Neural crest cell (in vitro differentiated cells): ENCODE measurements at places on chromosomes 7 and 10. TPM values are rescaled to one million over a fixed set of nuclear protein-coding genes. Genes with fewer than 3 reads are reported as not detected.

GRCh38 chr10:63115732-63116383, 17.3 kb upstream of the NRBF2 start:
- DNase-seq, result peak; percentile 49
- peaks cover 39% of the 10 kb centered on the region for H3K4me1 ChIP-seq
- H3K27me3 ChIP-seq, result no peaks in the 10 kb centered on the region

- DNase-seq, result no peak
- H3K27ac ChIP-seq, result no peak overlapping the region
- H3K4me3 ChIP-seq, result no peak overlapping the region
Measured at GRCh38 chr10:133207041-133207600, 22.9 kb upstream of the UTF1 start.

DNA sequence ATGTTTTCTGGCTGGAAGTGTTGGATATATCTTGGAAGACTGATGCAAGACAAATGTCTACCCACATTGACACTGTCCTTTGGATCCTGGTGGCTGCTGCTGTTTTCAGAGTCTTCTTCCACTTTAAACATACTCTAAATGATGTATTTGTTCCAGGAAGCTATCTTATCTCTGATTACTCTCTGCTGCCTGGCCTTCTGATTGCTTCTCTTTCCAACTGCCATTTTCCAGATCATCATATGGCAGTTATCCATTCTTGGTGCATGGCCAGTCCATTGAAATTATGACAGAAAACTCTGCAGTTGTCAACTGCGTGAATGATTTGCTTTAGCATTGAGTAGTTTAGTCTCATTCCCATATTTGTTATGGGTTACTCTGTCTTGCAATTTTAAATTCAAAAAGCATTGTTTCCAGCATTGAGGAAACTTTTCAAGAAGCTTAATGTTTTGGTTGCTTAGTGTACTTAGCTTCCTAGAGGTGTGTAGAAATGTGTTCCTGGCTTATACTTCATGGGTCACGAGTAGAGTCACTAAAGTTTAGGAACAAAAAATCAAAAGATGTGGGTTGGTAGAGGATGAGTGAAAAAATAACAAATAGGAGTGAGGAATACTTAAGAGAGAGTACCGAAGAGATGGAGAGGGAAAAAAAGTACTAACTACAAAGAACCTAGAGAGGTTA, 268.3 kb upstream of the MTPN start:
- no peak overlapping the region for H3K27ac ChIP-seq
- H3K36me3 ChIP-seq, result no peaks in the 10 kb centered on the region
- no peaks in the 10 kb centered on the region for H3K27me3 ChIP-seq

DNA sequence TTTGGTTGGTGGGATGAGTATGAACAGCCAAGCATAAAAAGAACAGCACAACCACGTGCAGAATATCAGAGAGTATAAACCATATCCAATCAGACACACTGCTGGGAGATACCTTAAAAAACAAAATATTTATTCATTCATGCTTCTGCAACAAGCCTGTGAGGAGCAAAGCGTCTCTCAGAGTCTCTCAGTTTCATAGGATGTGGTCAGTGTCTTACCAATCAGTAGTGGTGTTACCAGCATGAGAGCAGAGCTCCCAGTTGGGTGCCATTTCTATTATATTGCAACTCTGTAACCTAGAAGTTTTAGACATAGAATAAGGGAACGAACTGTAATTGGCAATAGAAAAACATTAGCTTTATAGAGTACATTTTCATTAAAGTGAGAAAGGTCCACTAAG, 445.9 kb upstream of the LRRN3 start:
- no peaks in the 10 kb centered on the region for H3K27me3 ChIP-seq
- no peak overlapping the region for H3K4me3 ChIP-seq
- H3K36me3 ChIP-seq, result no peaks in the 10 kb centered on the region
- no peak for DNase-seq

GRCh38 chr10:133399123-133399601, 5.2 kb downstream of the MTG1 start:
- peaks cover 27% of the 10 kb centered on the region for H3K36me3 ChIP-seq
- H3K4me3 ChIP-seq, result no peak overlapping the region
- H3K4me1 ChIP-seq, result peaks cover 17% of the 10 kb centered on the region

- no peaks in the 10 kb centered on the region for H3K27me3 ChIP-seq
- H3K36me3 ChIP-seq, result peaks cover 4% of the 10 kb centered on the region
- no peak overlapping the region for H3K27ac ChIP-seq
- peaks cover 35% of the 10 kb centered on the region for H3K4me1 ChIP-seq
- H3K4me3 ChIP-seq, result no peak overlapping the region
Measured at GRCh38 chr10:3406556-3406955, 234.0 kb upstream of the PITRM1 start.

GRCh38 chr10:3486346-3487065, 298.5 kb downstream of the KLF6 start:
- no peak overlapping the region for H3K4me3 ChIP-seq
- H3K27me3 ChIP-seq, result no peaks in the 10 kb centered on the region
- peaks cover 40% of the 10 kb centered on the region for H3K4me1 ChIP-seq
- peaks cover 7% of the 10 kb centered on the region for H3K36me3 ChIP-seq
- DNase-seq, result no peak

GRCh38 chr7:100789055-100789454, 38.3 kb downstream of the EPHB4 start:
- DNase-seq, result no peak
- H3K27ac ChIP-seq, result no peak overlapping the region
- H3K4me3 ChIP-seq, result no peak overlapping the region
- no peaks in the 10 kb centered on the region for H3K36me3 ChIP-seq

The HABP2 gene
- total RNA-seq, result not detected in 2 replicates

The MRLN gene
- total RNA-seq, result not detected in 2 replicates

The GRID1 gene
- 1.1 and 1.2 TPM in 2 replicates for total RNA-seq

The CPXM2 gene
- total RNA-seq, result not detected in 2 replicates

The SCART1 gene
- 1.4 and 1.6 TPM in 2 replicates for total RNA-seq

The RAB19 gene
- total RNA-seq, result not detected in 2 replicates
